ENCODE measurements at places on chromosomes 6 and 20.

DNA sequence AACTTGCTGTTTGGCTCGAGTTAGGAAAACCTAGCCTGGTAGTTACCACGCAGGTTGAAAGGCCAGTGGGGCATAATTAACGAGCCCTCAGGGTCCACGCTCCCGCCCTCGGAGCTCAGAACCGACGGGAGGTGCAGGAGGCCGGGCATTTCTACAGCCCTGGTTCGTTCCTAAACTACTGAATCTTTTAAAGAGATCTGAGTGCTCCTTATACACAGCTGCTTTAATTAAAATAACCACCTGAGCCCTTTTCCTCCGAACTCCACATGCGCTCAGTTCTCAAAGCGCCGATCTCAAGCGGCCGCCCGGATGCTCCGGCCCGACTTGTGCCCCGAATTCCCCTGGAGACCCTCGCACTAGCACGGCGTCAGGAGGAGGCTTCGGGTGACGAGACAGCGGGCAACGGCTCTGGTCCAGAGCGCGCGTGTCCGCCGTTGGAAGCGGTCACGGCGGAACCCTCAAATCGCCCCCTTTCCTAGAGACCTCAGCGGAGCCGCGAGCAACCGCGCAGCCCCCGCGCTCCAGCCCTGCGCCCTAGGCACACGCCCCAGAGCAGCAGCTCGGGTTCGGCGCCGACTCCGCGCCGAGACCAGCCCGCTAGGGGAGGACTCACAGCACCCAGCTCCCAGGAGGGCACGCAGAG, 397 bp downstream of the WDR27 start:
- DNase-seq: no peak

- no peak for DNase-seq
These were observed 118.1 kb downstream of the SYNDIG1 start for GRCh38 chr20:24587384-24588046.

- DNase-seq: no peak
These were observed 716.5 kb upstream of the NRSN1 start for GRCh38 chr6:23409531-23409930.

GRCh38 chr20:36466089-36466488, 75.2 kb upstream of the MYL9 start:
- DNase-seq: no peak

- no peak for DNase-seq
These were observed 6.5 kb upstream of the TUBB2B start for GRCh38 chr6:3233904-3234303.

DNA sequence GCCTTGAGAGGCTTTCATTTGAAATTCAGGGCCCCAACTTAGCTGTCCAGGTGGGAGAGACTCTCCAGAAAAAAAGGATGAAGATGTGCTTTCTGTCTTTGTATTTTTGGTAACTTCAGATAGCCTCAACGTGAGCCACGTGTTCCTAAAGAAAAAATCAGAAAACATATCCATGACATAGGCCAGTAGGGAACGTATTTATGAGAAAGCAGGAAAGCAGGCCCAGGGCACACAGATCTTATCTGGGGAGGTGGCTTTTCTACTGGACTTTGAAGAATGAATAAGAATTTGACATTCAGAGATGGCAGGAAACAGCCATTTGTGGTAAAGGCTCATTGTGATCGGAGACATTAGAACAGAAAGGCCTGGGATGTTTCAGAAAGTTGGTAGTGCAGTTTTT, 21.2 kb upstream of the EXOC2 start:
- DNase-seq: no peak

Data from AG10803 (cell line).